Stimulated activated CD8-positive, alpha-beta memory T cell treated with anti-CD3 and anti-CD28 coated beads, Interleukin-15, amount 100 ng/mL, for 1 hour (primary cell): ENCODE measurements at places on chromosomes 13 and 19.

- no peak for DNase-seq
Measured at GRCh38 chr13:89878904-89879303, 1468.6 kb upstream of the MIR17HG start.

DNA sequence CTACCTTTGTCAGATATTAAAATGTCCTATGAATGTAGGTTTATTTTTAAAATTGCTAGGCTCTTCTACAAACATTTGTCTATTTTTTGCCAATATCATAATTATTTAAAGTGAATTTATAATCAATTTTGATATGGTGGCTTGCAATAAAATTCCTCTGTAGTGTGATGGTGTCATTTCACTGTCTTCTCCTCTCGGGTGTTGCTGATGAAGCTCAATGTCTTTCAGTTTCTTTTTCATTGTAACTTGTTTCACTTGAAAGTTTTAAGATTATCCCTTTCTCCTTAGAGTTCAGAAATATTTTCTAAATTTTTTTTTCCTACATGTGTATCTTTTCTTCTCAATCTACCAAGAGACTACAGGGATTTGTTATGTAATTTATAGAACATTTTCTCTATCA lies 267.1 kb upstream of the EDNRB start:
- DNase-seq = no peak

- no peak for DNase-seq
Measured at GRCh38 chr19:10503002-10503789, at the start of gene KEAP1. Gene KEAP1 (minus strand): TSS chr19:10503356. CDS start chr19:10500033, 3,323 bp downstream.

- no peak for DNase-seq
Measured at GRCh38 chr13:59458908-59459579, 704.7 kb downstream of the DIAPH3 start.

DNA sequence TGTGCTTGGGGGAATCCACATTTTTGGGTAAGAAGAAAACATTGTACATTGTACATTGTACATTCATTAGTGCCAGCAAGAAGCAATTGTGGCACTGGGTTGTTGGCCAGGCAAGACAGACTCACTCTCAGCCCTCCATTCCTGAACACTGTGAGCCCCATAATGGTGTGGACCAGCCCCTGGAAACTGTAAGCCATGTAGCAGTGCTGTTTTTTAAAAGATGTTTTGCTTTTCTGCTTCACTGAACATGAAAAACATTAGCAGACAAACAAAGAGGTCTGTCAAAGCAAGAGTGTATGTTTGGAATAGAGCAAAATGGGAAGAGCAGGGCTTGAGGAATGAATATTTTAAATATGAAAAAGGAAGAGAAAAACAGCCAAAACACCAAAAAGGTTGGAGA lies 39.1 kb upstream of the IL17D start:
- DNase-seq = no peak

GRCh38 chr13:50484472-50485113 lies 358.9 kb downstream of the DLEU7 start:
- no peak for DNase-seq

DNA sequence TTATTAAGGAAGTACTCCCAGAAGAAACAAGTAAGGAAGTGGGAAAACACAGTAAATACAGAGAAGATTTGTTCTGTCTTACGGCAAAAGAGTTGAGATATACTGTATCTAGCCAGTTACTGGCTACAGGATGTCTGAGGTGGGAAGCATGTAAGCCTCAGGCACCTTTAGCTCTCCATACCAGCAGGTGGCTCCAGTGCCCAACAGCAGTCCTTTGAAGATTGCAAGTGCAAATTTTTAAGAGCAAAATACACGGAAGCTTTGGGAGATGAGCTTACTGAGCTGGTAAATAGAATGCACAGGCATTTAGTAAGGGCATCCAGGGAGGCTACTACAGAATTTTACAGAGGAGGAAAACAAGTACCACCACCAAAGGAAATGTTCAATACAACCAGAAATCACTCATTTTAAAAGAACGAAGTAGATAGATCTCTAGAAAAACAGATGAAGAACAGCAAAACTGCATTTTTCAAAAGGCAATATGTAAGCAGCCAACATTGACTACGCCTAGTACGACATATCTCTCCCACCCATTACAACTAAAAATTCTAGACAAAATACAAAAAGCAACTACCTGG lies 57.9 kb upstream of the VSTM2B start:
- no peak for DNase-seq
